ENCODE measurements at places on chromosomes 11 and 22.

DNA sequence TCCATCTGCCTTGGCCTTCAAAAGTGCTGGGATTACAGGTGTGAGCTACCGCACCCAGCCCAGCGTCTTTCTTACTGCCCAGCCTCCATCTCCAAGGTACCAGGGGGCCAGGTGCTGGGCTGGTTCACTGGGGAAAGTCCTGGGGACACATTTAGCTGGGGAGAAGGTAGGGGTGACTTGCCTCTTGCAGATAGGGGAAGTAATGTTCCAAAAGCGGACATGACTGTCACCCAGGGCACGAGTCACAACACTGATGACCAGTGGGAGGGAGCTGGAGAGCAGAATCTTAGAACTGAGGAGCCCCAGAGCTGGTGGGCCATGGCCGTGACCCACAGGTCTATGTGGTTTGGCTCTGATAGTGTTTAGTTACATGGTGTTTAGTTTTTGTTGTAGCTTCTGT, 2.4 kb upstream of the SLC15A3 start:
- DNase-seq: no peak

DNA sequence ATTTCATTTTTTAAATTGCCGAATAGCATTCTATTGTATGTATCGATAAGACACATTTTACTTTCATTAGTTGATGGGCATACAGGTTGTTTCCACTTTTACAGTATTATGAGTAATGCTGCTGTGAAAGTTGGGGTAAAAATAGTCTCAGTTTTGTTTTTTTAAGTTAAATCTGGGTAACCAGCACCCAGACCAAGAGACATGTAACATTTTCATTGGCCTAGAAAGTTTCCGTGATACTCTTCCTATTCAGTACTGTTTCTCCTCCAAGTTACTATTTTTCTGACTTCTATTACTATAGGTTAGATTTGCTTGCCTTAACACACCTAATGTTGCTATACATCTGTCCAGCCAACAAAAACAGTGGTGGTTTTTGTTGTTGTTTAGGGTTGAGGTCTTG, 12.3 kb downstream of the IPO7 start:
- DNase-seq: no peak

GRCh38 chr11:23166376-23166775, 306.1 kb upstream of the CCDC179 start:
- no peak for DNase-seq

GRCh38 chr11:65787649-65788622, 1.1 kb downstream of the OVOL1 start:
- DNase-seq: no peak

GRCh38 chr11:122331079-122331478, 215.1 kb upstream of the BLID start:
- no peak for DNase-seq

- no peak for DNase-seq
Measured at GRCh38 chr11:44257338-44258189, 52.4 kb downstream of the ALX4 start.

DNA sequence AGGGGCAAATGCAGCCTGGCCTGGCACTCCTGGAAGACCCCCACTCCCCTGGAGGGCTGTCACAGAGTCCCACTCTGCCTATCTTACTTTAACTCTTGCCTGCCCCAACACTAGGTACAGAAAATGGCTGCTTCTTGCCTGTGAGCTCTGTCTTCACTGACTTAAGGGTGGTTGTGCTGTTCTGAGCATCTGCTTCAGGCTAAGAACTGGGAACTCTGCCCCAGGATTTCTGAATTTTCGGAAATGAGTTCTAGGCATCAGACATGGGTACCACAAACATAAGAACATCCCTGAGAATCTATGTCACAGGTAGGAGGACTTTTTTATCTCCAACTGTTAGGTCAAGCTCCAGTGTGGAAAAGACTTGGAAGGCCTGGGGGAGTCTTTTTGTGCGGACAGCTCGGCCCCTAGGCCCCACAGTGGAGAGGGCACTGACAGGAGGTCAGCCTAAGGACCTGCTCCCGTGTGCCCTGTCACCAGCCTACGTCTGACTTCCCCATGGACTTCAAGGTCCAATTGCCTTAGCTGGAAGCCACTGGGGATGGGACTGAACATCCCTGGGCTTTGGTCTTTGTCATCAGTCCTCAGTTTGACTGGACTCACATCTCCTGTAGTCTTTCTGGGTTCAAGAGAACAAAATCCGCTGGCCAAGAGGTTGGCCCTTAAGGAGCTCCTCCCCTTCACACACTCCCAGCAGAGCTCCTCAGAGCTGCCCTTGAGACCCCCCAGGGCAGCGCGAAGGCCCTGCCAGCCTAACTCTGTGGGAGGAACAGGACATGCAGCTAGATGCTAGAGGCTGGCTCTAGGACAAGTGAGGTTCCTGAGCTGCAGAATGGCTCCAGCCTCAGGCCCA, 31.9 kb downstream of the PPP2R1B start:
- no peak for DNase-seq

GRCh38 chr22:21753374-21754111, 17.9 kb upstream of the YPEL1 start:
- no peak for DNase-seq

DNA sequence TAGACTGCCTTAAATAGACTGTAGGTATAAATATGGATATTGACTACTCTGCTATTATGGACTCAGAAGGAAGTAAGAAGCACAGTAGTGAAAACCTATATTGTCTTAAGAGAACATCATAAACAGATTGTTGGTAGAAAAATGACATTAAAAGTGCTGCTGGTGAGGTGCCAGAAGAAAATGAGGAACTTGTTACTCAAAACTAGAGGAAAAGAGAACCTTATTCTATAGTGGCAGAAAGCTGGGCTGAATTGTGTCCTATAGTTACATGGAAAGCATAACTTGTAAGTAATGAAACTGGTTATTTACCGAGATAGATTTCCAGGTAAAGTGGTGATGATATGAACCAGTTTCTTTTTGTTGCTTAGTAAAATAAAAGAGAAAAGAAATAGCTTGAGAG, 109.7 kb upstream of the CTSC start:
- DNase-seq: no peak

- DNase-seq: no peak
Measured at GRCh38 chr22:27578937-27579617, 222.5 kb downstream of the MN1 start.

- no peak for DNase-seq
Measured at GRCh38 chr11:74927496-74927895, 21.4 kb downstream of the XRRA1 start.

DNA sequence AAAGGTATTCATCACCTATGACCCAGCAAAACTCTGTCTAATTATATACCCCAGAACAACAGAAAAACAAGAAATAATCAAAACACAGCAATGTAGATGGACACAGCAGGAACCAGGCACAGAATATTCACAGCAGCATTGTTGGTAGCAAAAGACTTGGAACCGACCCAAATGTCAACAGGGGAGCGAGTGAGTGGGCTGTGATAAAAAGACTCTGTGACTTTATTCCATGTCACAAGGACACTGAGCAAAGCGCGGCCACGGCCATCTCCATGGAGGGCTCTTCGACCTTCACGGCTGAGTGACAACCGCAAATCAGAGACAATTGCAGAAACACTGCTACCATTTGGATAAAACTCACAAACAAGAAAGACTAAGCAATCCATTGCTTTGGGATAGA, 1373.1 kb downstream of the TBC1D22A start:
- DNase-seq: no peak

DNA sequence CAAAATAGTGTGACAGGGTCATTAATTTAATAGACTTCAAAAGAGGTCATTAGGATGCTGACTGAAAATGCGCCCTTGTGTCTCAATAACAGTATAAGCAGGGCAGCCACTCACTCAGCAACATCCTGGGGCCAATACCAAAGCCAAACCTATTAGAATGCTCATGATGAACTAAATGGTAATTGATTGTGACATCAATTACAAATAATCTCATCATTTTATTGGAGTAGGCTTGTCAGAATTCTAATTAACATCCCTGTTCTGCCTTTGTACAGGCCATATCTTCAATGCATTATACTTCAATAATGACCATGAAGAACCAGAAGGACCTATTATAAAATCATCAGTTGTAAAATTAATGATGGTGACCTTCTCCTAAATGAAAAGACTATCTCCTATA, 64.2 kb downstream of the DNAJC24 start:
- DNase-seq: no peak

DNA sequence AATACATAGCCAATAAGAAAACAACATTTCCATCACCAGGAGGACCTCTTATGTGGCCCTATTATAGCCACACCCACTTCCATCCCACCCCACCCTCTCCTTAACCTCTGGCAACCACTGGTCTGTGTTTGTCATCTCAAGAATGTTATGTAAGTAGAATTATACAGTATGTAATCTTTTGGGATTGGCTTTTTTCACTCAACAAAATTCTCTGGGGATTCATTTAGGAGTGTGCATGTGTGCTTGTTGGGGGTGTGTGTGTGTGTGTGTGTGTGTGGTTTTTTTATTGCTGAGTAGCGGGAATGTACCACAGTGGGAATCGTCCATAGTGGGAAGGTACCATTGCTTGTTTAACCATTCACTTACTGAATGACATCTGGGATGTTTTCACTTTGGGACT, 5.2 kb downstream of the KCNJ5 start:
- DNase-seq: no peak

DNA sequence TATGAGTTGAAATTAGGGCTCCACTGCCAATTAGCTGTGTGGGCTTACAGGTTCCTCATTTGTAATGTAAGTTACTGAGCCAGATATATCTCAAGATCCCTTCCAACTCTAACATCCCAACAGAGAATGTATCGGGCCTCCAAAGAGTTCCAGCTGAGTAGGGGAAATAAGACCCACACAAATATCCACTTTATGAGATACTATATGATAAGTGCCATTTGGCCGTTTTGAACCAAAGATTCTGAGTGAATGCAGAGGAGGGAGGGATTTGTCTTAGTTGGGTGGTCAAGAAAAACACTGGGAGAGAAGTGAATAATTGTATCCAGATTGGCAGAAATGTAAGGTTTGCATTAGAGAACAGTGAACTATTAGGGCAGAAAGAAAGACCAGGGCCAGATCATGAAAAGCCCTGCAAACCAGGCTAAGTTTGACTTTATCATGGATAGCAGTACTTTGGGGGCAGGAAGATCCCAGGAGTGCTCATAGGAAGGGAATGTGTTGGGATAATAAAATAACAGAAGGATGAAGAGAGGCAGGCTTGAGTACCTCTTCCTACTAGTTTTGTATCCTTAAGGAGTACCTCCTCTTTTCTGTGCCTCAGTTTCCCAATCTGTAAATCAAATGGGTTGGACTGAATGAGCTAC, 63.9 kb downstream of the RPL27A start:
- no peak for DNase-seq

- no peak for DNase-seq
Measured at GRCh38 chr22:24591286-24591830, 1.5 kb downstream of the LRRC75B start.

- no peak for DNase-seq
Measured at GRCh38 chr22:22600531-22601261, 41.6 kb upstream of the PRAME start.

GRCh38 chr11:35647421-35648093, 15.0 kb upstream of the TRIM44 start:
- no peak for DNase-seq

DNA sequence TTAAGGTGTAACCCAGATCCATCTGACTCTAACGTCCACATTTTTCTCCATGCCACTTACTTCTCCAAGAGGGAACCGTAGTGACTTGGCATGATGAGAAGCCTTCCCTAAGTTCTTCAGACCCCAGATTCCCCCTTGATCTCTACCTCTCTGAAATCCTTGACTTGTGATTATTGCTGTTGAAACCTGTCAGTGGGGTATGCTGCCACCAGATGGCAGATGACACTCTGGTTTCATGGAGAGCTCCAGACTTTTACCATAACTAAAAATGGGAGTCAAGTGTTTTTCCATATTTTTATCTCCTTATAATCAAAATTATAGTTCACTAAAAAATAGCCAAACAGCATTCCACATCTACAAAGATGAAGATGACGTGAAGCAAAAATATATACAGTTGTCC, 504.2 kb downstream of the SOX6 start:
- no peak for DNase-seq

DNA sequence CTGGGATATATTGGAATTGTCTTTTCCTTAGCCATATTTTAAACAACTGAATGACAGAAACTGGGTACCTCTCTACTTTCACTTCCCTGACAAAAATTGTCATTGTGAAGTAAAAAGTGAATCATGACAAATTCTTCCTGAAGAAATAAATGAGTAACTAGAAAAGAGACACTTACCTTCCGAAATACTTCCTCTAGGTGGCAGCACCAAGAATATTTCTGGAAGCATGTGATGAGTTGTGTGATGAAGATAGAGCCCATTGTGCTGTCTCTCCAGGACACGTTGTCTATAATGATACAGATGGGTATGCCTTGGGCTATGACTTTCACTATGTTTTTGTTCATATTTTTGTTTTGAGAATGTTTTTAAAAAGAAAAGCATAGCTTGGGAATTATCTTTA, 21.5 kb downstream of the CASP4 start:
- no peak for DNase-seq
